ENCODE measurements at places on chromosomes 2 and 18. TPM values are rescaled to one million over a fixed set of nuclear protein-coding genes. Genes with fewer than 3 reads are reported as not detected.

The NCKAP5 gene
- not detected for total RNA-seq

The CHST10 gene
- 4.0 TPM for total RNA-seq

The GPBAR1 gene
- total RNA-seq: 0.16 TPM

The C2orf78 gene
- not detected for total RNA-seq

The KIF5C gene
- 0.21 TPM for total RNA-seq

The ERBB4 gene
- total RNA-seq: not detected

DNA sequence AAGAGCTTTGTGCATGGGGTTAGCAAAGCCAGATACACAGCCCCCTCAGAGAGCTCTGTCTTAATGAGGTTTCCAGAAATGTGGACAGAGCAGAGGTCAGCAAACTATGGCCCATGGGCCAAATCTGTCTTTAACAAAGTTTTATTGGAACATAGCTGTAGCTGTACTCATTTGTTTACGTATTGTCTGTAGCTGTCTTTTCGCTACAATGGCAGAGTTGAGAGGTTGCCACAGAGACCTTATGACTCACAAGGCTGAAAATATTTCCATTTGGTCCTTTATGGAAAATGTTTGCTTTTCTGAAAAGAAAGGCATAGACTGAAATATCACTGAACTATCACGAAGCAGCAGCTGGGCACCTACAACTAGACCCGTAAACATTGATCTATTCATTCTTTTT lies 841.8 kb downstream of the SLC4A3 start:
- DNase-seq: peak; percentile 42

DNA sequence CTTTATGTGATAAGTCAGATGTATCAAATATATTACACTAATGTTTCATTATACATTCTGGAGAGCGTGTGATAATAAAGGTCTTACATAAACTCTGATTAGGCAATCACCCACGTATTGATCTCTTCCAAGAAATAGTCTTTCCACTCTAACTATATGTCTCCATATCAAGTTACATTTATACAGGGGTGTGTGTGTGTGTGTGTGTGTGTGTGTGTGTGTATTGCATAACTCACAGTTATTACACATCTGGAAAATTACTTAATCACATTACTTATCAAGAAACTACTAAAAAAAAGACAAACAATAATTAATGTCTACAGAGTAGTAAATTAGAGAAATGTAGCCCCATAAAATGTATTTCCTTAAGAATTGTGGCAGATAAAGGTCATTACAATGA lies 339.8 kb downstream of the CDH19 start:
- DNase-seq: no peak

DNA sequence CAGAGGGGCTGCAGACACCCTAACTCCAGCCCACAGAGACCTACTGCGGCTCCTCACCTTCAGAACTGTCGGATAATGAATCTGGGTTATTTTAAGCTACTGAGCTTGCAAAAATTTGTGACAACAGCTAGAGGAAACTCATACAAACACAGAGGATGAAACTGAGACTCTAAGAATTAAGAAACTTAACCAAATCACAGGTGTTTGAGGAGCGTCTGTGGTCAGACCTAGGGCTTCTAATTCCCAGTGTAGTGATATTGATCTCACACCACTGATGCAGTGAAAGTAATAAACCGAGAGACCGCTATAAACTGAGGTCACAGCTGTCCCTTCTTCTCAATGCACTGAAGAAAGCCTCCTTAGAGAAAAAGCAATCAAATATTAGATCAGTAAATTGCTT lies 110.1 kb downstream of the RGPD3 start:
- no peak for DNase-seq

DNA sequence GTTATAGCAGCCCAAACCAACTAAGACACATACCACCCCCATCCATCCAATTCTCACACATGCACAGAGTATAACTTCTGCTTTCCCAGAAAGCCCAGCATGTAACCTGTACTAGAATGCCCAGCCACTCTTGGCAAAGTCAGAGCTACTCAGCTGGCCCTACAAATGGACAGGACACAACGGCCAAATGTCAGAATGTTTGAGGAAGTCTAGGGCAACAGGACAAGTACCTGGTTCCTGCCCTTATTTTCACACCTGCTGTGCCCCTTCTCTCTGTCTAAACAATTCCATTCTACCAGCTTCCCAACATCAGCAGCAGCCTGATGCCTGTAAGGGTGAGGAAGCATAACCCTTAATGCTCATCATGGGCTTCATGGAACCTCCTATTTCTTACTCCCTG lies 15.1 kb upstream of the BZW1 start:
- DNase-seq: no peak

GRCh38 chr18:58983260-58984155 lies 118.8 kb downstream of the ZNF532 start:
- no peak for DNase-seq

DNA sequence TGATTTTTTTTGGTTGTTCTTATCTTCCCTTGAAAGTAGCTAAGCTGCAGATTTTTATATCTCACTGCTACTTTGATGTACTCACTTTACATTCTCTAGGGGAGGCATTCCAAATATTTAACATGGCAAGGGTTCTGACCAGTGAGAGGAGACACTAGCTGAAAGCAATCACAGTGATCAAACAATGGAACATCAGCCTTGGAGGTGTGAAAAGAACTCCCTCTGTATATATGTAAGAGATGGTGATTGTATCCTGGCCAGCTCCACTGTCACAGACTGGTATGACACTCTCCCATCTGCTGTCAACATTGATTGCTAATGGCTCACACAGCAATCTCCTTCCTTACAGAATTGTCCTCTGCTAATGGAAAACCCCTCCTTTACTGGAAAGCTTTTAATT lies 291.7 kb upstream of the CDH19 start:
- no peak for DNase-seq

DNA sequence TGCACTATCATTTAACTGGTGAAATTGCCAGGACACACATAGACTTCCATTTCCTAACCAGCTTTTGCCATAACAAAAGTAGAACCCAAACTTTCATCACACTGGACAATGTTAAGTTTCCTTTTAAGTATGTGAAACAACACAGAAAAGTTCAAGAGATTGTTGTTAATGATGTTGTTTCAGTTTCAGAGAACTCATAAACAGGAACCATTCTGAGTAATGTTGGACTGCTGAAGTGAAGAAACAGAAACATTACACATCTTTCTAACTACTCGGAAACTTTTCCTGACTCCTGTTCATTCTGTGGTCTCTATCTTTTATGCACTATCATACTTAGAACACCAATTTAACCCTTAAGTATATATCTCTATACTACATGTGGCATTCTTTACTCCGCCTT lies 179.2 kb downstream of the RIT2 start:
- no peak for DNase-seq

GRCh38 chr2:29218071-29218470 lies 102.9 kb downstream of the CLIP4 start:
- no peak for DNase-seq

- DNase-seq: peak; percentile 54
These were observed 143.9 kb downstream of the PXDN start for GRCh38 chr2:1600191-1601066.

GRCh38 chr18:46320297-46320696 lies 216.1 kb downstream of the HAUS1 start:
- DNase-seq: no peak

GRCh38 chr18:63106727-63107126 lies 212.8 kb downstream of the BCL2 start:
- no peak for DNase-seq

DNA sequence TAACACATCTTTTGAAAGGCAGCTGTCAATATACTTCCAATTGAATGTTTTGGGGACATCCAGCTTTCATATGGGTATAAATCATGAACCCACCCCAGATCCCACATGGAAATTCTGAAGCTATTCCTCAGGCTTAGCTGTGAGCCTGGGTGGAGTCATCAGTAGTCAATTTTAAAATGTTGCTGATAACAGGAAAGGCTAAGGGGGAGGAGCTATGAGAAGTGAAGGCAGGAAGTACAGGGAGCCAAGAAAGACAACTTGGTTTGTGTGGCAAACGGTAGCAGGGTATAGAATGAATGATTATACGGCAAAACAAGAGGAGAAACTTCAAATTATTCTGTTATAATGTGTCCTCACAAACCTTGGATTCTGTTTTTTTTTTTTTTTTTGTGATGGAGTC lies 108.6 kb downstream of the QPCT start:
- DNase-seq: no peak

GRCh38 chr2:144233317-144233716 lies 286.6 kb downstream of the ZEB2 start:
- DNase-seq: no peak

GRCh38 chr18:36250827-36251226 lies 46.7 kb upstream of the FHOD3 start:
- DNase-seq: no peak

- no peak for DNase-seq
These were observed 33.8 kb downstream of the NPC1 start for GRCh38 chr18:23552505-23552904.

Data from MCF 10A (cell line).